Caki2 (cell line): ENCODE measurements at places on chromosomes 13 and 19. TPM values are rescaled to one million over a fixed set of nuclear protein-coding genes. Genes with fewer than 3 reads are reported as not detected.

DNA sequence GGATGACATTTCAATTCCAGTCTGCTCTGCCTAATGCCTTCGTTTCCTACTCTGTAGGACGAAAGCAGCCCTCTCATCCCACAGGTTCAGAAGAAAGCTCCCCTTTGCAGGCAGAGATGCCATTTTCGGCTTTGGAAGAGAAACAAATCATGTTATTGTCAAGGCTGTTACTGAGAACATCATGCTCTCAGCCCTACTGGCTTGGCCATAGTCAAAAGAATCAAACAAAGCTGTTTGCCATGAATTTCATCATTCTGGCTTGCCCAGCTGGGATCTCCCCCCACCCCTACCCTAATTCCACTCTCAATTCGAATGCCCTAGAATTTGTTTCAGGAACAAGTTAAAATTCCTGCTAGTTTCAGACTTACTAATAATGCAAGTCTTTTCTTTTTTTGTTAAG is 162.3 kb upstream of the SERP2 start:
- no peak for DNase-seq

- no peak for DNase-seq
Measured at GRCh38 chr13:92300651-92301050, 902.2 kb downstream of the GPC5 start.

GRCh38 chr19:15829306-15829698 is 13.8 kb upstream of the OR10H1 start:
- DNase-seq = no peak

DNA sequence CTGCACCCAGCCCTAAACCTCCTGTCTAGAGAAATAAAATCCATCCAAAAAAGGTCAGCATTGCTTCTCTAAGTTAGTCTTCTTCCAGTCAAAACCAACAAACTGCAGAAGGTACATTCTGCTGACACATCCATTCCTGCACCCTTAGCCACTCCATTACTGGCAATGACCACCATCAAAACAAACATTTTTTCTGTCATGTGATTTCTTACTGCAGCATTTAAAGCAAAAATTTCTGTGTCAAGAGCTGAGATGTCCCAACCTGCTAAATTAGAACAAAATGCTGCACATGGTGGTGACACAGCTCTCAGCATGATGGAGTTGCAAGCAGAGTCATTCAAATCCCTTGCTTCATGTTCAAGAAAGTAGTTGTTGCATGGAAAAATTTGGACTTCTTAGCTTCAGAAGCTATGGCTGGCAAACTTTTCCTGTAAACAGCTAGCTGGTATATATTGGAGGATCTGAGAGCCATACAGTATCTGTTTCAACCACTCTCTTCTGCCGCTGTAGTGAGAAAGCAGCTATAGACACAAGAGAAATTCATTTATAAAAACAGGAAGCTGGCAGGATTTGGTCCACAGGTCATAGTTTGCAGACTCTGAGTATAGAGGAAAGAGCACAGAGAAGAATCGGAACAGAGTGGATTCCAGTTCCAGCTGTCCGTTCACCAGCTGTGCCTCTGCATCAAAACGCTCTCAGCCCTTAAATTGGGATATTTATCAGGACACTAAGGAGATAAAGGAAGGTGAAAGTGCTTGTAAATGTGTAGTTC is 17.4 kb downstream of the RUBCNL start:
- DNase-seq = no peak

GRCh38 chr13:98309569-98310335 is 132.7 kb upstream of the RNF113B start:
- DNase-seq = no peak

GRCh38 chr13:112814905-112815585 is 125.2 kb downstream of the ATP11A start:
- no peak for DNase-seq

DNA sequence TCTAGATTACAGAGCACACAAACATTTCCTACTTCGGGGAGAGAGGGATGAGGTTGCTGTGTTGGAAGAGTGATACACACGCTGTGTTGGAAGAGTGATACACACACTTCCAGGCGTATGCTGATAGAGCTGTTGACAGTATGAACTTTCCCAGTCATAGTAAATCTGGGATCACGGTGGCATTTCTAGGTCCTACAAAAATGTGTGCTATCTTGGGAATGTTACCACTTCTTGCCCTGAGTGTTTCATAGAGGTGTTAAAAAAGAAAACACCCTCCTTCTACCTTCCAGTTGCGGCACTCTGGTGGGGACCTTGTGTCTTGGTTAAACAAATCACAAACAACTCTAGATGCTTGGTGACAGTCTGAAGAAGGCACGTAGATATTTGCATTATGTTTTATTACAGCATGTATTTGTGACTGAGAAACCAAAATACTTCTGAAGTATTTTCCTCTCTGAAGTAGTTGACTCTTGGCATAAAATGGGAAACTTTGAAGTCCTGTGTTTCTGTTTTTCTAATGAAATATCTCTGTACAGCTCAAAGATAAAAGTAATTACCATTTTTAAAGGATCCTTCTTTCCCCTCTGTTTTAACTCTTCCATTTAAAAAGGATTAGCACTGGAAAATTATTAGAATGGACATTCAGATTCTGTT is 52.5 kb downstream of the ARHGAP35 start:
- no peak for DNase-seq

DNA sequence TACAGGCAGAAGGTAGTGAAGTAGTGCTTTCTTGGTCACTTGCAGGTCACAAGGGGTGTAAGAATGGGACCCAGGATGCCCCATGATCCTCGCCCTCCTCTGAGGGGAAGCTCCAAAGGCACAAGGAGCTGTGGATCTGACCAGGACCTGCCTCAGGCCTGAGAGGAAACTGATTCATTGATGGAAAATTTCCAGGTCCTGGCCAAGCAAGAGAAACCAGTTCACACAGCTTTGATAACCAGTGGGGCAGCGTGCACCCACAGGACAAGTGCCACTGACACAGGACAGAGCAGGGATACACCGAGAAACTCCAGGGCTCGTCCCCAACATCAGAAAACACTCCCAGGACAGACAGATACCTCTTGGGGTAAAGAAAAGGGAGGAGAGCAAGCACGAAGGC is 177.1 kb downstream of the RBM26 start:
- no peak for DNase-seq

GRCh38 chr19:13917888-13918406 is 11.9 kb downstream of the CC2D1A start:
- DNase-seq = no peak

DNA sequence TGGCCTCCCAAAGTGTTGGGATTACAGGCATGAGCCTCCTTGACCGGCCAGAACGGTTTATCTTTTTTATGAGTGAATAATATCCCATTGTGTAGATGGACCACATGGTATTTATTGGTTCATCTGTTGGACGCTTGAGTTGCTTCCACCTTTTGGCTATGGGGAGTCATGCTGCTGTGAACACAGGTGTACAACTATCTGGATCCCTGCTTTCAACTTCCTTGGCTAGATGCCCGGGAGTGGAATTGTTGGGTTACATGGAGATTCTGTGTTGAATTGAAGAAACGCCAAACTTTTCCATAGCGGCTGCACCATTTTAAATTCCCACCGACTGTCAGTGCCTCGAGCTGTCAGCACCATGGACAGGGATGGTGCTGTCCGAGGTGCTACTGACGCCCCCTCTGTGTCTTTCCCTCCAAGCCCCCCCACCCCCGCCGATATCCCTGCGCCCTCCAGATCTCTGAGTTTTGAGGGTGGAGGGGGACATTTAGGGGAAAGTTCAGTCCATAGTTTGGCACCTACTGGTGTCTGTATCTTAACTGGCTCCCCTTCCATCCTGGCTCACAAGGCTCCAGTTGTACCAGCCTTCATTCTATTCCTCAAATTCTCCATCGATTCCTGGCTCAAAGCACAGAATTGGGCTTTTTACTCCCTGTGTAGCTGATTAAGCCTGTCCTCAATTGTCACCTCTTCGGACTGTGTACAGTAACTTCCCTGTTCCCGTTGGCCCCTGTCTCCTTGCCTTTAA is 27.3 kb downstream of the PNPLA6 start:
- no peak for DNase-seq

GRCh38 chr19:45177817-45178261 is at the start of gene TRAPPC6A:
Gene TRAPPC6A, minus strand, starts transcription at chr19:45178237. Its CDS starts 19 bp downstream, at chr19:45178218.
- no peak for DNase-seq

ELAVL1 gene
- 40.3 and 47.1 TPM in 2 replicates for total RNA-seq

BRSK1 gene
- total RNA-seq = 0.41 and 0.64 TPM in 2 replicates

GTPBP3 gene
- 49.6 and 61.3 TPM in 2 replicates for total RNA-seq

STAP2 gene
- 7.6 and 25.1 TPM in 2 replicates for total RNA-seq

N4BP2L1 gene
- total RNA-seq = 1.1 and 4.9 TPM in 2 replicates

HOOK2 gene
- total RNA-seq = 17.8 and 18.1 TPM in 2 replicates

DACH1 gene
- not detected in 2 replicates for total RNA-seq
